ENCODE measurements at places on chromosomes 12 and 14.
A peak's percentile ranks its signal among the peaks of the same experiment; 100 is the strongest.

- 0 out of 3 replicates have a peak, but pooled peaks have one; percentile 19 for ATAC-seq
These were observed 54.6 kb upstream of the CCDC175 start for GRCh38 chr14:59631237-59631636.

DNA sequence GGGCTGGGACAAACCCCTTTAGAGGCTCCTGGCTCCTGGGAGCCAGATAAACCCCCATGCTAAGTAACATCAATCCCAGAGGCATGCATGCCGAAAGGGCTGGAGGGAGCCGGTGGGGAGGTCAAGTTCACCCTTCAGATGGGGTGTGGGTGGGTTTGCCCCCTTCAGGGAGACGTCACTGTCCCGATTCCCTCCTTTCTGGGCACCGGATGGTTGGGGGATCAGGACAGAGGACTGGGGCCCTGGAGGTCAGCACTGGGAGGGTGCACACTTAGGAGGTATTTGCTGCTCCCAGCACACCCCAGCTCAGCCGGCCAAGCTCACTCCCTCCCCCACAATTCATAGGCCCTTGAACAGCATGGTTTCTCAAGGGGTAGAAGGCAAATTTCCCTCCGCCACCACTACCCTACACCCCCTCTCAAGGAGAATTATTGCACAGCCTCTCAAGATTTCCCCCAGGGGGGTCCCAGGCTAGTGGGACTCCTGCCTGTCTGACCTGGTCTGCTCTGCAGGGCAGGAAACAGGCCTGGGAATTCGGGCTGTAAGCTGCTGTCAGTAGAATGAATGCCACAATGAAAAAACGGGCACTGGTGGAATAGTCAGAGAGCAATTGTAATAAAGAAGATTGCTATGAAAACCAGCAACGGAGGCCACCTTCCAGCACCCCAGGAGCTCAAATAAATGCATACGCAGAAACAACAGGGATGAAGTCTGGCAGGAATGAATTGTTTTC lies 63.5 kb downstream of the GALNT16 start:
- no peak for ATAC-seq

DNA sequence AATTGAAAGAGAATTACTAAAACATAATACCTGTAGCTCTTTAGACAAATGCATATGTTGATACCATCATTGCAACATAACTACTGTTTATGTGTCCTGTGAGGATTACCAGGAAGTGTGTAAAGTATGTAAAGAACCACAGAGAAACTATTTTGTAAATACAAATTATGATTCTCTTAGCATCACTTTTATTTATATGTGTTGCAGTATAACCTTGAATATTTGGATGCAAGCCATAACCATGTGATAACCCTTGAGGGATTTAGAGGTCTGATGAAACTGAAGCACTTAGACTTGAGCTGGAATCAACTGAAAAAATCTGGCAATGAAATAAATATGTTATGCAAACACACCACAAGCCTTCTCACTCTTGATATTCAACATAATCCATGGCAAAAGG lies 77.5 kb downstream of the LRRC9 start:
- no peak for ATAC-seq

GRCh38 chr14:69317780-69318179 lies 57.8 kb downstream of the GALNT16 start:
- ATAC-seq, result no peak

GRCh38 chr14:73381380-73382013 lies 76.8 kb downstream of the NUMB start:
- no peak for ATAC-seq

- no peak for ATAC-seq
These were observed 55.1 kb downstream of the MNAT1 start for GRCh38 chr14:60789656-60790055.

All from SK-N-SH treated with all-trans-retinoic acid at 6 μM for 48 hours (cell line).